ENCODE measurements at places on chromosomes 3 and 15. TPM values are rescaled to one million over a fixed set of nuclear protein-coding genes. Genes with fewer than 3 reads are reported as not detected.

The DNAJA4 gene
- total RNA-seq, result 3.6 TPM

The TNFSF10 gene
- total RNA-seq, result 9.7 TPM

The ABI3BP gene
- total RNA-seq, result 21.2 TPM

The MKRN3 gene
- total RNA-seq, result 3.0 TPM

The MORC1 gene
- not detected for total RNA-seq

The FBXW12 gene
- 0.15 TPM for total RNA-seq

The LARP6 gene
- 69.6 TPM for total RNA-seq

The RTP1 gene
- not detected for total RNA-seq

The SNRK gene
- total RNA-seq, result 14.8 TPM

The C2CD4A gene
- not detected for total RNA-seq

The OR5H14 gene
- total RNA-seq, result not detected

The TPRG1 gene
- total RNA-seq, result 0.17 TPM

The SLC28A1 gene
- total RNA-seq, result not detected

The PRSS50 gene
- not detected for total RNA-seq

The PCLAF gene
- 66.8 TPM for total RNA-seq

The KIF7 gene
- total RNA-seq, result 19.7 TPM

The CHRNA5 gene
- total RNA-seq, result 1.5 TPM

The CCDC66 gene
- 24.4 TPM for total RNA-seq

The UCN2 gene
- 1.2 TPM for total RNA-seq

The SNTN gene
- total RNA-seq, result not detected

The SERPINI2 gene
- not detected for total RNA-seq

The COL6A5 gene
- not detected for total RNA-seq

The CASR gene
- not detected for total RNA-seq

The KLF15 gene
- 4.1 TPM for total RNA-seq

The STRIT1 gene
- total RNA-seq, result not detected

The OCA2 gene
- not detected for total RNA-seq

The MNS1 gene
- total RNA-seq, result 3.9 TPM

The HESX1 gene
- 1.2 TPM for total RNA-seq

The GAP43 gene
- 0.33 TPM for total RNA-seq

The ARL14 gene
- not detected for total RNA-seq

The THUMPD3 gene
- 58.6 TPM for total RNA-seq

The KBTBD12 gene
- not detected for total RNA-seq

The WDR93 gene
- not detected for total RNA-seq

The MME gene
- 422 TPM for total RNA-seq

The RNF7 gene
- 29.1 TPM for total RNA-seq

The AP3B2 gene
- total RNA-seq, result 0.15 TPM

The ST8SIA2 gene
- total RNA-seq, result not detected

The CEP63 gene
- 15.4 TPM for total RNA-seq

The TMEM212 gene
- not detected for total RNA-seq

The ITIH1 gene
- not detected for total RNA-seq

The BCL2A1 gene
- total RNA-seq, result 6.5 TPM

The MYL3 gene
- total RNA-seq, result not detected

The CEMIP gene
- total RNA-seq, result 613 TPM

The POTEB gene
- total RNA-seq, result not detected

The P2RY12 gene
- total RNA-seq, result 0.29 TPM

The FBXL22 gene
- 0.15 TPM for total RNA-seq

The GOLGA8T gene
- not detected for total RNA-seq

The PPIP5K1 gene
- total RNA-seq, result 25.8 TPM

The TMEM45A gene
- 50.8 TPM for total RNA-seq

The ARPP21 gene
- not detected for total RNA-seq

All from smooth muscle cell of trachea (primary cell).